Hair follicular keratinocyte (primary cell): ENCODE measurements at places on chromosomes 5 and 9. TPM values are rescaled to one million over a fixed set of nuclear protein-coding genes. Genes with fewer than 3 reads are reported as not detected.

TLR4 gene
- total RNA-seq: not detected in 2 replicates

SHC3 gene
- 0.04 and 0.94 TPM in 2 replicates for total RNA-seq

PCDHA3 gene
- not detected in 2 replicates for total RNA-seq

TMEM215 gene
- not detected in 2 replicates for total RNA-seq

GPR151 gene
- not detected in 2 replicates for total RNA-seq

CARD6 gene
- total RNA-seq: 2.7 and 5.3 TPM in 2 replicates

PCDHGA7 gene
- total RNA-seq: 0.11 and 0.86 TPM in 2 replicates
